ENCODE measurements at places on chromosomes 5 and 9. TPM values are rescaled to one million over a fixed set of nuclear protein-coding genes. Genes with fewer than 3 reads are reported as not detected.

The FLT4 gene
- total RNA-seq, result 0.46 TPM

The HAPLN1 gene
- total RNA-seq, result 24.8 TPM

The UGT3A2 gene
- not detected for total RNA-seq

The SLC6A18 gene
- not detected for total RNA-seq

The TLR4 gene
- 0.30 TPM for total RNA-seq
